Sciatic nerve (tissue), 2 donors: ENCODE measurements at places on chromosomes 12 and 14.

- DNase-seq = no peak
Measured at GRCh38 chr12:68176257-68176656, 16.7 kb upstream of the IFNG start.

DNA sequence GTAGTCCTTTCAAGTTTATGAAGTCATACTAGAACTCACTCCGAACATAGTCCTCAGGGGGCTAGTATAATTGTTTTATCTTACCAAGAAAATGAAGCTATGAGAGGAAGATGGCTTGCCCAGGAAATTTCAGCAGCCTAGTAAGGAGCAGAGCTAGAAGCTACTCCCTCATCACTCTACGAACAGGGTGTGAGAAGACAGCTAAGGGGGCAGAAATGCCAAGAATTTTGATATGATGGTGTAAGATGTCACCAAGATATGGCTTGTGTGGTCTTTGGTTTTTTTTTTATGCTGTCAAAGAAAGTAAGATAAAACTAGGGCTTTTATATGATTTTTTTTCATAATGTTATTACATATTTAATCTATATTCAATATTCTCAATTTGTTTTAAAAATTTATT, 47.6 kb downstream of the PRICKLE1 start:
- no peak for DNase-seq

GRCh38 chr14:86639146-86639545, 1109.2 kb downstream of the FLRT2 start:
- no peak for DNase-seq

- DNase-seq = no peak
Measured at GRCh38 chr12:103854372-103854973, 13.4 kb upstream of the NT5DC3 start.

DNA sequence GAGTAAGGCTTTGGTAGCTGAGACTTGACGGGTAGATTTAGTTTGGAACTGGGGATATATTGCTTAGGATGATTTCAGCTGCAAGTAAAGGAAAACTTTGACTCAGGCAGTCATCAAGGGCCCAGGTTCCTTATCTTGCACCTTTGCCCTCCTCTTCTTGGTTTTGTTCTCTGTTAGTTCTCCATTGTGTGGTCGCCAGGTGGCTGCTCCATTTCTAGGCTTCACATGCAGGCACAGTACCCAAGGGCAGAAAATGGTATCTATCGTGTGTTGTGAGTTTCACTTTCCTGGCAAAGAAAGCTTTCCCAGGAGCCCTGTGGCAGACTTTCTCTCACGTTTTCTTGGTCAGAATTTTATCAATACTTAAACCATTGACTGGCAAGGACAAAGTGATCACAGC, 50.8 kb downstream of the VRK1 start:
- DNase-seq = no peak

DNA sequence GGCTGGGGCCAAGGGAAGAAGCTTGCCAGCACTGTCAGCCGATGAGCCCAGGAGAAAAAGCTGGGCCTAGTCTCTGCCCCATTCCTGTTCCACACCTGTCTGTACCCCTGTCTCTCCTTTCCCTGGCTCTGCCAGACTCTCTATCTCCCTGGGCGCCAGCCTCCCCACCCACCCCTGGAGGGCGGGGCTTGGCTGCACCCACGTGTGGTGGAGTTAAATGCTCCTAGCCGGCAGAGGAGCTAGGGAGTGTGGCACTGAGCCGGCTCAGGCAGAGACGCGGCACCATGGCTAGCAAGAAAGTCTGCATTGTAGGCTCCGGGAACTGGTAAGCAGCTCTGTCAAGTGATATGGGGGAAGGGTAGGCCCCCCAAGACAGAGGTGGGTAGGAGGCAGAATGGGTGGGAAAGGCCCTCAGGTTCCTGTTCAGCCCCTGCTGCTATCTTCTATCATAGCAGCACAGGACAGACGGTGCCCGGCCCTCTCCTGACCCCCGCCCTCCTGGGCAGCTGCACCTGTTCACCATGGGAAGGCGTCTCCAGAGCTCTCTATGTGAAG, at the start of gene GPD1:
Gene GPD1, plus strand, starts transcription at position 242 of the 555 bp plus-strand sequence. Its CDS starts 43 bp downstream, at position 285.
- DNase-seq = peak; percentile 75

DNA sequence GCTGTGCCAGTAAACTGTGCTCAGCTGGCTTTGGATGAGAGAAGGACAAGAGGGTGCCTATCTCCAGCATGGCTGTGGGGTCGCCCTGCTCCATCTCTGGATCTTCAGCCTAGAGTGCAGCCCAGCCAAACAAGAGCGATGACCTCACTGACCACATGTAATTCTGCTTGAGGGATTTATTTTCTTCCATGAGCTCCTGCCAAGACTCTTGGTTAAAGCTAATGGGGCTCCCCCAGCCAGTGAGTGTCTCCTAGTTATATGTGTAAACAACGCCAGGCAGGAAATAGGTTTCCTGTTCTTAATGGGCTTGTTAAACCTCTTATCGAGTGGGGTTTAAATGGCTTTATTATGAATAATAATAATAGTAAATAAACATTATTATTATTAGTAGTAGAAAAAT, 397.2 kb downstream of the NRXN3 start:
- DNase-seq = no peak

DNA sequence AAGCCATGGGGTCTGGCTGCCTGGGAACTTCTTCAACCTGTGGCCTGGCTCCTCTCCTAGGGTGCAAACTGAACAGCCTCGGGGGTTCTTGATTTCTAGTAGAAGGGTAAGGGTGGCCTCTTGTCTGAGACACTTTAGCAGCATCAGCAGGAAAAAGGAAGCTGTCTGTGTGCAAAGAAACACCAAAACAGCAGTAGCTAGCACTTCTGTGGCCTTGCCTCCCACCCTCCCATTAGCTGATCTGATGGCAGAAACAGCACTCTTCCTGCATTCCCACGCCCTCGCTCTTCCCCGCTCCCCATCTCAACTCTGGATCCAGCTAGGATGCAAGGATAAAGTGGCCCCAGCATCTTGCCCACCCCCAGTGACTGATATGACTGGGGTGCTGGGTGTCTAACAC, 20.7 kb downstream of the SLC7A8 start:
- no peak for DNase-seq

GRCh38 chr12:104226672-104227071, 11.1 kb downstream of the TXNRD1 start:
- no peak for DNase-seq

GRCh38 chr12:96194971-96195844, 1.0 kb downstream of the ELK3 start:
- peak; percentile 61 for DNase-seq

GRCh38 chr14:97293659-97294058, 496.5 kb downstream of the VRK1 start:
- DNase-seq = no peak

DNA sequence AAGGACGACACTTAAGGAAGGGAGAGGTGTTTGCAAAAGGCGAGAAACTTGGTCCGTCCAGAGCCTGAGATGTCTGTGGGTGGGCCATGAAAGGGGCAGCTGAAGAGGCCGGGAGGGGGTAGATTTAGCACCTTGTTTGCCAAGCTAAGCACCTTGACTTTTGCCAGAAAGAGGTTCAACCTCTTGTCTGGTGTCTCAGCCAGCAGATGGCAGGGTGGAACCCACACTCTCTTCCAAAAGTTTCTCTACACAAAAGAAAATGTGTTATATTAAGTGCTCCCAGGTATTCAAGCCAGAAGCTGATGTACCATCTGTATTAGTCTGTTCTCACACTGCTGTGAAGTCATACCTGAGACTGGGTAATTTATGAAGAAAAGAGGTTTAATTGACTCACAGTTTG, 69.9 kb downstream of the SUDS3 start:
- DNase-seq = no peak

DNA sequence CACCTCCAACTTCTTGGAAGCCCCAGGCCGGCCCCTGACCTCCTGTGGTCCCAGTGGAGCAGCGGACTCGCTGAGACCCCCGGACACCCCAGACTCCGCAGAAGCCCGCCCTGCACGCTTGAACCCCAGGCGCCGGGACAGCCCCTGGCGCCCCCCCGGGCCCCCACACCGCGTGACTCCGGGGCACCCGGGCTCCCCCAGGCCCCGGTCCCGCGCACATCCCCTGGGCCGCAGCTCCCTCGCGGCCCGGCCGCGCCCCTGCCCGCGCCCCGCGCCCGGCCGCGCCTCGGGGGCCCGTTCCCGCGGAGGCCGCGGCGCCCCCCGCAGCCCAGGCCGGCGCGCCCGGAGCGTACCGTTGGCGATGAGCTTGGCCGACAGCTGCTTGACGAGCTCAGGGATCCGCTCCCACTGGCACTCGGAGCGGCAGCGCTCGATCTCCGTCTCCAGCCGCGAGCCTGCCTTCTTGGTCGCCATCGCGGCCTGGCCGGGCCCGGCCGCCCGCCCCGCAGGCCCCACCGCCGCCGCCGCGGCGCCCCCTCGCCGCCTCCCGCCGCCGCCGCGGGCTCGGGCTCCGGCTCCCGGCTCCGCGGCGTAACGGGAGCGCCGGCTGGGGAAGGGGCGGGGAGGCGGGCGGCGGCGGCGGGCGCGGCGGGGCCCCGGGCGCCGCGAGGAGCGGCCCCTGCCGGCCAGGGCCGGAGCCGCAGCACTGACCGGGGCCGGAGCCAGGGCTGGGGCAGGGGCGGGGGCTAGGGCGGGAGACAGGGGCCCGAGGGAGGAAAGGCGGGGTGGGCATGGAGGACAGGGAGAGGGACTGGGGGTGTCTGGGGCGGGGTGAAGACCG, at the start of gene TTC7B:
Gene TTC7B, minus strand, starts transcription at position 609 of the 841 bp plus-strand sequence. Its CDS starts 135 bp downstream, at position 474.
- DNase-seq = peak; percentile 63

- DNase-seq = no peak
Measured at GRCh38 chr12:109016016-109016415, 4.9 kb downstream of the SVOP start.

DNA sequence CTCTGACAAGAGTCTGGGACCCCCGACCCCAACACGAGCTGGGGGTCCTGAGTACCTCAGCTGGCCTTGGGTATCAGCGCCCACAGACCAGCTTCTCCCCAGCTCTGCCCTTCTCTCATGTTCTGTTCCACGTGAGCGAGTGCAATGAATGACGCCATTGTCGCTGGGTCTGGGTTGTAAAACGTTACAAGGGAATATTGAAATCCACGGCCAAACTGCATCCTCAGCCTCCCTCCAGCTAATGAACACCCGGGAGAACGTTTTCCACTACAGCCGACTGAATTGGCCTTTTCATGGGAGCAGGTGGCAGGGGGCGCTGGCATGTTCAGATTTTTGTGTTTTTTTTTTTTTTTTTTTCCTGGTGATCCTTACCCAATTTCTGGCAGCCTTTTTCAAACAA, 34.7 kb downstream of the TBX5 start:
- no peak for DNase-seq

GRCh38 chr14:80862983-80863382, 78.6 kb downstream of the CEP128 start:
- DNase-seq = no peak

DNA sequence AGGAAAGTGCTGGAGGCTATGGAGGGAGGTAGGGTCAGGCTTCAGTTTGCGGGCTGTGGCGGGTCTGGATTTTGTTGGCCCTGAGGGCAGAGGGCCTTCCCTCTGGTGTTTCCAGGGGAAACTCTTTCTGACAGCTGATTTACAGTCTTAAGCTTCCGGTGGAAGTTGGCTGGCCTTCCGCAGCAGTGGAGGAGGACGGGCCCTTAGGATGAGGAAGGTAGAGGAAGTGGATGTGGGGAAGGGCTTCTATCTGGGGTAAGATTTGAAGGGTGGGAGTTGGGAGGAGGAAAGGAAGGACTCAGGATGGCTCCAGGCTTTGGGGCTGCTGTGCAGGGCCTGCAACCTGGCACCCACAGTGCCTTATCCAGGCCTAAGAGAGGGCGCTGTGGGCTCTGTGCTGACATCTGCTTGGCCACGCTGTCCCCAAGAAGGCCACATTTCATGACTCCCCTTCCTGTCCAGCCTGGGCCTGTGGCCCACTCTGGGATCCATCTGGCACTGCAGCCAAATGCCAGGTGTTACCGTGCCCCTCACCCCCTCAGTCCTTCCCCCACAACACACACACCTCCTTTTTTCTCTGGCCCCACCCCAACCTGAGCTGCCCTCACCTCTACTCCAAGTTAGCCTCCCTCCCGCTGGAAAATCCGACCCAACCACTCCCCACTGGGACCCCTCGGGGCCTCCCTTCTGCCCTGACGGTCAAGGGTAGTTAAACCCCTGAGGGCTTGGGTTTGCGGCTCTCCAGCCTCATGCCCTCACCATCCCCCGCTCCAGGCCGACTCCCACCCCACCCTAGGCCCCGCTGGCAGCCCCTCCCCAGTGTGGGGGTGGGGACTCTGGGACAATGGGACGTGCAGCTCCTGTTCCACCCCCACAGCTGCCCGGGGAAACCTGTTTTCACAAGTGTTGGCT, 7.7 kb upstream of the PPP1R13B start:
- DNase-seq = no peak

DNA sequence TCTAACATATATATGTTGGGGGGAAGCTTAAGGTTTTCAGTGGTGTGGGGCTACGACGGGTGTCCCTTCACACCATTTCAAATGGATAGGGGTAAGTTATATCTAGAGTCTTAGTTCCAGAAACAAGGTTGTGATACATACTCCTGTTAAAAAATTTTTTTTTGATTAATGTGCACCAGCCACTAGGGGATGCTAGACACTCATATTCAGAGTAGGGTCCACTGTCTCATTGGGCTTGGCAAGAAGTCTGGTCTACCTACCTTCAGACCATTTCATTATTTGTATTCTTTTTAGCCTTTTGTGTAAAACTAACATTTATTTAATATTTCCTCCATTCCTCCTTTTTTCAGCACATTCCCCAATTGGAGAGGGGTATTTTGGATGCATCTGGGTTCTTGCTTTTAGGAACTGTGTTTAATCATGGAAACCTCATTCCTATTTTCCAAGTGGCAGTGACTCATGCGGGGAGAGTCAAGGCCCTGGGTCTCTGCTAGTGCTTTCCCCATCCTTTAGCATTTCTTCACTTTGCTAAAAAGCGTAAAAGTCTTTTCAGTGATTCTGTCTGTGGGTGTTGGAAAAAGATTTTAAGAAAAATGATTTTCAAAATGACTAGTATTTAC, 33.4 kb downstream of the ANO4 start:
- no peak for DNase-seq

DNA sequence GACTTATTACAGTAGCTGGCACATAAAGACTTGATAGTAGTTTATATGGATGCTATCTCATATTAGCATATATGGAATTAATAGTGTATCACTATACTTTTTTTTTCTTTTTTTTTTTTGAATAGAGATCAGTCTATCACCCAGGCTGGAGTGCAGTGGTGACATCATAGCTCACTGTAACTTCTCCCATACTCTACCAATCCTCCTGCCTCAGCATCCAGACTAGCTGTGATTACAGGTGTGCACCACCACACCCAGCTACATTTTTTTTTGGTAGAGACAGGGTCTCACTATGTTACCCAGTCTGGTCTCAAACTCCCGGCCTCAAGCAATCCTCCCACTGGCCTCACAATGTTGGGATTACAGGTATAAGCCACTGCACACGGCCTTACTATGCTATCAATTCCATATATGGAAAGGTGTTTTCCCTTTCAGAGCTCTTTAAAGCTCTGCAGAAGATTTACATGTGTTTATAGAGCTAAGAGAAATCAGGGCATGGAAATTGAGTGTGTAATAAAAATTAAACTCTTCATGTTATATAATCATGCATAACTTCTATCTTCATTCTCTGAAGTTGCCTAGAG, 1.8 kb upstream of the TBK1 start:
- DNase-seq = no peak
